ENCODE measurements at places on chromosomes 6 and 20. TPM values are rescaled to one million over a fixed set of nuclear protein-coding genes. Genes with fewer than 3 reads are reported as not detected.

BPI gene
- not detected for total RNA-seq

PDE7B gene
- 10.3 TPM for total RNA-seq

CTSZ gene
- total RNA-seq = 166 TPM

SLC35F1 gene
- total RNA-seq = 0.81 TPM

TENT5A gene
- 30.0 TPM for total RNA-seq

PABPC1L gene
- total RNA-seq = 6.3 TPM

SCUBE3 gene
- total RNA-seq = 0.13 TPM

CUTA gene
- total RNA-seq = 114 TPM

All from left cardiac atrium (tissue), 4 donors.